ENCODE measurements at places on chromosomes 6 and 20.

DNA sequence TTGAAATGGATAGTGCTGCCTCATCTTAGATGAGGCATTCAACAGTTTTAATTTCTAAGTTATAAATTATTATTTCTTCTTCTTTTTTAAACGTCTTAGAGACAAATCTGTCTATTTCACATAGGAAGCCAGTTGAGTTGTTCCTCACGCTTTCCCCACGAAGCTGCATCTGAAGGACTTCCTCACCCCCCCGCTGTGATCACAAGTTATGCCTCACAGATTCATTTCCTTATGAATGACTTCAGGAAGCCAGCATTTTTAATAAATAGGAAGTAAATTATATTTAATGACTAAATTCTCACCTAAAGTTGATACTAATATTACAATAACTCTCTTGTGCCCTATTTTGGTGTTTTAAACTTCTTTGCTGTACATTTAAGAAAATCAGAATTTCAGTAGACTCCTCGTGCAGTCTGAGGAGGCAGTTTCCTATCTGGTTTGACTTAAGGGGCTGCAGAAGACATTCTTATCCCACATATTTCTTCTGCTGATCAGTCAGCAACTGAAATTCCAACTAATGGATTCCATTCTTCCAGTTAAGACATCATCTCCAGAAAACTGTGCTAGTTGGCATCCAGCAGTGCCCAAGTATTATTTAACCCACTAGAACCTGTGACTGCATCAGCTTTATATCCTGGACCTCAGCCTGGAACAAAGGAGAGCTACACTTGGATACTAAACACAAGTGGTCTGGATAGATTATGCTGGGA, 182.7 kb upstream of the CCN2 start:
- DNase-seq = no peak

DNA sequence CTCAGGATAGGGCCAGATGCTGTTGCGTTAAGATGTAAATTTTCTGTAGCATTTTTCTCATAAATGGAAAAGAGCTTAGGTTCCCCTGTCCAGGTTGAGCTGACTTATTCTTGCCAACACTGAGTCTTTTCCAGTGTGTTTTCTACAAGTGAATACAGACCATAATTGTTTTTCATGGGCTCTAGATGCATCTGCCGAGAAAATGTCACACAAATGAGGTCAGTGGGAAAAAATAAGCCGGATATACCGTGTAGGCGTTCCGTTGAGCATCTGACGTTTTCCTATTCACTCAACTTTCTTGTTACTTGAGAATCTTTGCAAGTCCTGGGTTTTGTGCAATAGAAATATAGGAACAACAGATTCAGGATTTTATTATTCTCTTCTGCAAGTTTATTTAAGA, 582.9 kb upstream of the CDH4 start:
- DNase-seq = no peak

DNA sequence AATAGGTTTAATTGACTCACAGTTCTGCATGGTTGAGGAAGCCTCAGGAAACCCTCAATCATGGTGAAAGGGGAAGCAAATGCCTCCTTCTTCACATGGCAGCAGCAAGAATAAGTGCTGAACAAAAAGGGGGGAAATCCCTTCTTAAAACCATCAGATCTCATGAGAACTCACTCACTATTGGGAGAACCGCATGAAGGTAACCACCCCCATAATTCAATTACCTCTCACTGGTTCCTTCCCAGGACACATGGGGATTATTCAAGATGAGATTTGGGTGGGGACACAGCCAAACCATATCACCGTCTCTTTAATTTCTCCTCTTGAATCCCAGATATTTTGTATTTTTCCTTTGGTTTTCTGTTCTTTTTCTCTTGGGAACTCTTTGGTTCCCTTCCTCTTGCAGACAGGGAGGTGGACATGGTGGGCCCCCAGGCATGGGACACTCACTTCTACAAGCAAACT, 223.6 kb downstream of the TBXT start:
- DNase-seq = no peak

- no peak for DNase-seq
These were observed 14.2 kb downstream of the SLC52A3 start for GRCh38 chr20:753897-754635.

- DNase-seq = no peak
These were observed 278.6 kb downstream of the TBC1D32 start for GRCh38 chr6:121055572-121056163.

DNA sequence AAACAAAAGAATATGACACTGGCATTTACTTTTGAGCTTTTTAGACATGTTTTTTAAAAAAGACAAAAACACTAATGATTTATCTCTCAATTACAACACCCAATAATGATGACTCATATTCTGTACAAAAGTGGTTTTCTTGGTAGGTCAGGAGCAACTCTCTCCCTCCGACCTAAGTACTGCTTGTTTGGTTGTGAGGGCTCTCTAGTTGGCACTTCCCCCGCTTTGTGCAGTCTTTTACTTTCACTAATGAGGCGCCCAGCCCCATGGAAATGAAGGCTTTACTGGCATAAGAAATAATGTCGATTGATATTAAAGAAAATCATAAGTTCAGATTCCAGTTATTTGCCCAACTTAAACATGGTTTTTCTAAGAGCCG, 1.3 kb downstream of the KPNA5 start:
- DNase-seq = no peak

DNA sequence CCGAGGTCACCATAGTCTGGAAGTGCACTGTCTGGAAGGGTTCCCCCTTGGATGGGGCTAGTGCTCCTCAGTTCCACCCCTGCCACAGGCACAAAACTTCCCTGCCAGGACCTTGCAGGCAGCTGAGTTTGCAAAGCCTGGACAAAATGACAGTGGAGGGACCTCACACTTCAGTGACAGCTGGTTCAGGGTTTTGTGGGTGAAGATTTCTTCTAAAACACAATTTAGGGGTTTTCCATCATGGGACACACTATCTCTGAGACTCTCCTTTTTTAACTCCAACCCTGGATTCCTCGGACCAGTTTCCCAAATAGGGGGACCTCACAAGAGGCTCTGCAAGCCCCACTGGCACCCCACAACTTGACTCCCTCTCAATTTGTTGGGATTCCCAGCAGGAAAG, 33.6 kb upstream of the PREX1 start:
- DNase-seq = no peak

DNA sequence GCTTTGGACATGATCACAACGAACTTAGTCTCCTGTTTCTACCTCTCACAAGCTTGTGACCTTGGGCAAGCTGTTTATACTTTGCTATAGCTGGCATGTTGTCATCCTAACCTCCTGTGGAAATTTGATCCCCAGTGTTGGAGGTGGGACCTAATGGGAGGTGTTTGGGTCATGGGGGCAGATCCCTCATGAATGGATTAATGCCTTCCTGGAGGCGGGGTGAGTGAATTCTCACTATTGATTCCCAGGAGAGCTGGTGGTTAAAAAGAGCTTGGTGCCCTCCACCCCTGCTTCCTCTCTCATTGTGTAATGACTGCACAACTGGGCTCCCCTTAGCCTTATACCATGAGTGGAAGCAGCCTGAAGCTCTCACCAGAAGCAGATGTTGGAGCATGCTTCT, 228.9 kb downstream of the HIVEP2 start:
- no peak for DNase-seq

GRCh38 chr6:3804964-3805363, 44.2 kb upstream of the FAM50B start:
- DNase-seq = no peak

Measured in T-helper 17 cell (primary cell).